ENCODE measurements at places on chromosomes 11 and 22.

DNA sequence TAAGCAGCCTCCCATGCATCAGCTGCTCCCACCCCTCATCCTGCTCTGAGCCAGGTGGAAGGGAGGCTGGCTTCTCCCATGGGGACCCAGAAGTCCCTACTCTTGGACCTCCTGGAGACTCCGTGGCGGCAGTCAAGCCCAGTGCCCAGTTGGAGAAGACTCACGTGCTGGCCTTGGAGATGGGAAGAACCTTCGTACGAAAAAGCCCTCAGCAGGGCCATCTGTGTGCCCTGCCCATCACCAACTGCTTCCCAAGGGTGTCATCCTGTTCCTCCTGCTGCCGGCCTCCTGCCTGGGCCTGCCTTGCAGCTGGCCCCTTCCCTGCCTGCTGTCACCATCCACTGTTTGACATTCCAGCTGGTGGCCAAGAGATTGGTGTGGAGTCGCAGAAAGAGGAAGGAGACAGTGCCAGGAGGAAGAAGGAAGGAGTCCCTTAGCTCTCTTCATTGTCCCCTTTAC is 28.0 kb downstream of the ARHGAP1 start:
- DNase-seq: no peak

- no peak for DNase-seq
Measured at GRCh38 chr11:66820901-66821300, 22.3 kb upstream of the RCE1 start.

GRCh38 chr11:128374026-128374425 is 213.3 kb downstream of the ETS1 start:
- no peak for DNase-seq

GRCh38 chr22:23088199-23088604 is 17.9 kb downstream of the GNAZ start:
- DNase-seq: no peak

DNA sequence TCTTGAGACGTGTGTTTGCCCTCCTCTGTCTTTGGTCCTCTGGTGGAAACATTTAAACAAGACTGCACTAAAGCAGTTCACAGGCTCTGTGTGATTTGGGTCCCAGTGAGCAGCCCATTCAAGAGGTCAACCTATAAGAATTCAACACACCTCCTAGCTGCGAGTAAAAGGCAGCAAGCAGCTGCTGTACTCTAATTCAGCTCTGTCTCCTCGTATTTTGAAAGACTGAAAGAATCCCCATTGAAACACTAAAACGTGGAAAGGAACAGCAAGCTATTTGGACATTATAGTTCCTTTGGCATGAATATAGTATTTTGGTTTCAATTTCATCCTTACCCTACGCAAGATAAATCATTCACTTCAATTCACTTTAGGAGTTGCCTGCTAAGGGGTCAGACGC is 1046.7 kb downstream of the DLG2 start:
- no peak for DNase-seq

DNA sequence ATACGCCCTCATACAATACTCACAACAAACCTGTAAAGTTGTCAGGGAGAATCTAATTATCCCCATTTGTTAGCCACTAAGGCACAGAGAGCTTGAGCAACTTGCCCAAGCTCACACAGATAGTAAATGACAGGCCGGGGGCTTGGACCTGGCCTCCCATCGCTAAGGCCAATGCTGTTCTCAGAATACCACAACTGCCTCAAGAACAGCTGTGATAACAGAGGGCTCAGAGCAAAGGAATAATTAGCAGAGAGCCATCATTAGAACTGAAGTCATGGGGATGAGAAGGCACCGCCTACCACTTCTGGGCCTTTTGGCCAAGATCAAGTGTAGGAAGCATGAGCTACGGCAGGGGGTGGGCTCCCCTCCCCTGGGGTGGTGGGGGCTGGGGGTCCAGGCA is 98.6 kb downstream of the FEZ1 start:
- no peak for DNase-seq

DNA sequence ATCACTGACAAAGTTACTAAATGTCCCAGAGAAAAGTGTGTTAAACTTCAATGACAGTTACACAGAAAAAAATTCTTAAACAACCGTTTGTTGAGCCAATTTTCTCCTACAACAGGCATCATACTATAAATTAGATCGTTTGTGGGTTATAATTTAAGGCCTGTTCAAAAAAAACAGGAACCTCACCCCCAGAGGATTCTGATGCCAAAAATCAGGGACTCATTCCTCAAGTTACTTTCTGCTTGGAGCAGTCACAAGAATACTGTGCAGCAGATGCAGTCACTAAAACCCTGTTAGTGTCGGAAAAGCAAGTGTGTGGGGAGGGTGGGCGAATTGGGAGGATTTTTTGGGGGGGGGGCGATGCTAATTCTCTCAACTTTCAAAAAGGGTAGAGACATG is 657 bp downstream of the CWC15 start:
- DNase-seq: no peak

GRCh38 chr22:29328566-29329500 is 13.3 kb upstream of the RASL10A start:
- no peak for DNase-seq

DNA sequence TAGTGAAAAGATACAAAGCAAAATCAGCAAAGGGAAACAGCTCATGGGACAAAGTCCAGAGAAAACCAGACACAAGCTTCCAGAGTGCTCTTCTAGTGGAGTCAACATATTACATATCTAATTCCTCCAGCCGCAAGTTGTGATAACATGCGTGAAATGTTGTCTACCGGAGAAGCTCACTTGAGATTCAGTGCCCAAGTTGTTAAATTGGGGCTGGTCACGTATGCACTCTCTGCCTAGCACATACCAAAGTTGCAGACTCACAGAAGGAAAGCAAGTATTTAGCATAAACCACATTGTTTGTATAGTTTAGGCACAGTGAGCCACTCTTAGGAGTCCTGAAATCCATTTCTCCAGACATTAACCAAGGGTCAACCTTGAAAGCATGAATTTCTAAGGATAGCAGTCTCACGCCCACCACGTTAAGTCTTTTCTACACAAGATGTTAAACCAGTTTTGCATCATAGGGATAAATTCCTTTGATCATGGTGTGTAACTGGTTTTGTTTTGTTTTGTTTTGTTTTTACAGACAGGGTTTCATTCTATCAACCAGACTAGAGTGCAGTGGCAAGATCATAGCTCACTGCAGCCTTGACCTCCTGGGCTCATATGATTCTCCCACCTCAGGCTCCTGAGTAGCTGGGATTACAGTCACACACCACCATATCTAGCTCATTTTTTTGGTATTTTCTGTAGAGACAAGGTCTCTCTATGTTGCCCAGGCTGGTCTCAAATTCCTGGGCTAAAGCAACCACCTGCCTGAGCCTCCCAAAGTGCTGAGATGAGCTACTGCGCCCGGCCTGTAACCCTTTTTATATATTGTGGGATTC is 39.5 kb upstream of the EP300 start:
- no peak for DNase-seq

- DNase-seq: no peak
Measured at GRCh38 chr11:74427384-74427886, 29.2 kb upstream of the PGM2L1 start.

- DNase-seq: no peak
Measured at GRCh38 chr11:11439591-11439990, 86.5 kb upstream of the CSNK2A3 start.

GRCh38 chr11:126522606-126523005 is 167.1 kb downstream of the ST3GAL4 start:
- no peak for DNase-seq

DNA sequence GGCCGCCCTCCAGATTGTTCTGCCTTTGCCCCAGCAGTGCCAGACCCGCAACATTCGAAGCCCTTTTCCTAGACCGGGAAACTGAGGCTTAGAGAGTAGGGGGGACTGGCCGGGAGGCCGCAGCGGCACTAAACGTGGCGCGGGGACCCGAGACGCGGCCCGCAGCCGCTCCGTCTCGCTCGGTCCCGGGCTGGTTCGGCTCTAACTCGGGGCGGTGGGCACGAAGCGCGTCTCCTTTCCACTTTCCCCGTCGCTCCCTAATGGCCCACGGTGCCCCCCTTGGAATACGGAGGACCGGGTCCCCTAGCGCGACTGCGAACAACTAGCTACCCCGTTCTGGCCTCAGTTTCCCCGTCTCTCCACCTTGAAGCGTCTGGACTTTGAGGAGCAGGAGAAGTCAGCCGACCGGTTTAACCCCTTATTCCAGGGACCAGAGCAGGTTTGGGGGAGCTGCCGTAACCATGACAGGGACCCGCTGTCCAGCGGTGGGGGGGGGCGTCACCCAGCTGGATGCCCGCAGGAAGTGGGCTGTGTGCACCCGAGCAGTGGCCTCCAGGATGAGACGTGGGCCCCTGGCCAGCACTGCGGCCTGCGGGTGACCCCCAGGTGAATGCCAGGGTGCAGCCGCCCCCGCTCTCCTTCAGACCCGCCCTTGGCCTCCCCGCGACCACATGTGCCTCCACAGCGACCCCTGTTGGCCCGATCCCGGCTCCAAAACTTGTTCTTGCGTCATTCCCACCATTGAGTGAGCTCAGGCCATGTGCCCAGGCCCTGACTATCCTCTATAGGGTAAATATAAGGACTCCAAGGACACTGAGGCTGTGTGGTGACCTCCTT is 1.1 kb downstream of the CDC42EP1 start:
- peak; percentile 79 for DNase-seq

- no peak for DNase-seq
Measured at GRCh38 chr11:34537636-34538035, 24.0 kb upstream of the ELF5 start.

DNA sequence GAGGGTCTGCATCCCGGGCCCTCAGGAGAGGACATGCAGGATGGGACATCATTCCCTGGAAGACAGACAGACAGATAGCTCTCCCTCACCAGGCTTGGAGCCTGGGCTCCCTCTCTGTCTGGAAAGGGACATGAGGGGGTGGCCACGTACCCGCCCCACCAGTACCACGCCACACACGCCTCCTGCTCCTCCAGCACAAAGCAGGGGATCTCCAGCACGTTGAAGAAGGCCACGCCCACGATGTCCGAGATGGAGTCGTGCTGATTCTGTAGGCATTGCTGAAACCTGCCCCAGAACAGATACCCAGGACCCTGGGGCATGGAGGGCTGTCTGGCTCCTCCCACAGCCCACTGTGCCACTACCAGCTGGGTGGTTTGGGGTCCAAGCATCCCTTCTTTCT is 2.2 kb downstream of the PLA2G3 start:
- no peak for DNase-seq

DNA sequence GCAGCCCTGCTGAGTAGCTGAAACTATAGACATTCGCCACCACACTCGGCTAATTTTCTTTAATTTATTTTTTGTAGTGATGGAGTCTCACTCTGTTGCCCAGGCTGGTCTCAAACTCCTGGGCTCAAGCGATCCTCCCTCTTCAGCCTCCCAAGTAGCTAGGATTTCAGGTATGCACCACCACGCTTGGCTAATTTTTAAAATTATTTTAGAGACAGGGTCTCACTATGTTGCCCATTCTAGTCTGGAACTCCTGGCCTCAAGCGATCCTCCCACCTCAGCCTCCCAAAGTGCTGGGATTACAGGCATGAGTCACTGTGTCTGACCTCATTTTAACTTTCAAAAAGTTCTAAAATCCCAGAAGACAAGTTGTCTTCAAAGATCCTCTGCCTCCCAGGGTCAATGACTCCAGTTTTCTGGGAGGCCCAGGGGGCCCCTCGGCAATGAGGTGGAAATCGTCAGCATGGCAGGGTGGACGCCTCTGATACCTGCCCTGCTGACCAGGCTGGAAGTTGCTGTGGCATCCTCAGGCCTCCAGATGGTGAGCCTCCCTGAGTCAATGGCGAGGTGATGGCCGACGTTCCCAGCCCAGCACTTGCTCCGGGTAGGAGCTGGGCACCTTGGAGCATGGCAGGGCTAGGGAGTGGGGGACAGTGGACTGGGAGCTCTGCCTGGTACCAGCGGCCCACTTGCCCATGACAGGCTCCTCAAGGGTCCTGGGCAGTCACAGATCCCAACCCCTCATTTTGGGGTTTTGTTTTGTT is 31.1 kb downstream of the RPL3 start:
- DNase-seq: no peak

DNA sequence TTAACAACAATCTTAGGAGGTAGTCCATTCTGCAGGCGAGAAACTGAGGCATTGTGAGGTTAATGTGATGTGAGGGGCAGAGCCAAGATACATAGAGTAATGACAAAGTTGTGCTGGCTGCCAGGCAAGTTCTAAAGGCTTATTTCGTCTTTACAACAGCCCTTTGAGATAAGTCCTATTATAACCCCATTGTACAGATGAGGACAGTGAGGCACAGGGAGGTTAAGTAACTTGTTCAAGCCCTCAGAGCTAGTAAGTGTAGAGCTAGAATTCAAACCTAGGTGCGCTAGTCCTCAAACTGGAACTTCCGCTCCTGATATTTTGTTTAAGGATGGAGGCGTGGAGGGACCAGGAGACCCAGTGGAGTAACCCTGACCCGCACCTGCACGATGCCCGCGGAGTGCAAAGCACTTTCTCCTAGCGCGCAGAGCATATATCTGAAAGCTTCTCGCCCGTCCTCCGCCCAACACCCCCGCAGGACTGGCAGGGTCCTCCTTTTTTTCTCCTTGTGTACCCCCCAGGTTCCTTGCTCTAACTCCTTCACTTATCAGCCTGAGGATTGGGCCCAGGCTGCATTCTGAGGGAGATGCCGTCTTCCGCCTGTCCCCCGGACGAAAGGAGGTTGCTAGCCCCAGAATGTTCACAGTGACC is 4.9 kb upstream of the FLI1 start:
- no peak for DNase-seq

- no peak for DNase-seq
Measured at GRCh38 chr11:50187220-50187619, 154.5 kb downstream of the OR4C45 start.

- DNase-seq: no peak
Measured at GRCh38 chr11:17257196-17257595, 19.3 kb upstream of the NUCB2 start.

- no peak for DNase-seq
Measured at GRCh38 chr11:45149483-45150056, 3.1 kb downstream of the PRDM11 start.

DNA sequence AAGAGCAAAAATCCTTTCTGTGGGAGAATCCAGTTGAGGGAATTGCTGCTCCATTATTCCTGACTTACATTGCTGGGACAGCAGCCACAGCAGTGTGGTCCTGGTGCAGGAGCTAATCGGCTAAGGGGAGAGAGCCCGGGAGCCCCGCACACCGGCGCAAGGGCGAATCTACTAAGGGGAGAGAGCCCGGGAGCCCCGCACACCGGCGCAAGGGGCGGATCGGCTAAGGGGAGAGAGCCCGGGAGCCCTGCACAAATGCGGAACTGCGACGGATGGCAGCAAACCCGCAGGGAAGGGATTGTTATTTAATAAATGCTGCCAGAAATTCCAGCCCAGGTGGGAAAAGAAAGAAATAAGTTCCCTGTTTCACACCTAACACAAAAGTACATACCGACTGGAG is 43.5 kb downstream of the TPCN2 start:
- no peak for DNase-seq

GRCh38 chr11:16136792-16137390 is 219.5 kb downstream of the SOX6 start:
- no peak for DNase-seq

DNA sequence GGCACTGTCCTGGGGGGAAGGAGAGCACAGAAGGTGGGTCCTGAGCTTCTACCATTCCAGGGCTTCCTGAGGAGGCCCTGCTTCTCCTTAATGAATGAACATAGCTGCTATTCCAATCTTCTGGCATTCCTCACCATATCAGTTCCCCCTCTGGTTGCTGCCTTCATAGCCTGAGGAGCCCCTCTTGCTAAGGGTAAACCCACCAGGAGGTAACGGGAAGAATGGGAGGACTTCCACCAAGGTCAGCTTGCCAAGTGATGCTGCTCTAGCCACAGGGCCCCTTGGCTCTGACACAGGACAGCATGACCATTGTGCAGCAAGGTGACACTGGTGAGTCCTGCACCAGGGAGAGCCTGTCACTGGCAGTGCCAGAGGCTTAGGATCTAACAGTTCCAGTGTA is 1022.5 kb downstream of the TBC1D22A start:
- DNase-seq: no peak
